ENCODE measurements at places on chromosomes 2 and 18. TPM values are rescaled to one million over a fixed set of nuclear protein-coding genes. Genes with fewer than 3 reads are reported as not detected.
A peak's percentile ranks its signal among the peaks of the same experiment; 100 is the strongest.

GRCh38 chr2:43743706-43744105, 30.1 kb upstream of the DYNC2LI1 start:
- no peak for DNase-seq

- no peak for DNase-seq
These were observed 627.6 kb upstream of the PKDCC start for GRCh38 chr2:41420219-41420618.

GRCh38 chr2:217360781-217361482, 501.1 kb upstream of the TNP1 start:
- peak; percentile 34 for DNase-seq

DNA sequence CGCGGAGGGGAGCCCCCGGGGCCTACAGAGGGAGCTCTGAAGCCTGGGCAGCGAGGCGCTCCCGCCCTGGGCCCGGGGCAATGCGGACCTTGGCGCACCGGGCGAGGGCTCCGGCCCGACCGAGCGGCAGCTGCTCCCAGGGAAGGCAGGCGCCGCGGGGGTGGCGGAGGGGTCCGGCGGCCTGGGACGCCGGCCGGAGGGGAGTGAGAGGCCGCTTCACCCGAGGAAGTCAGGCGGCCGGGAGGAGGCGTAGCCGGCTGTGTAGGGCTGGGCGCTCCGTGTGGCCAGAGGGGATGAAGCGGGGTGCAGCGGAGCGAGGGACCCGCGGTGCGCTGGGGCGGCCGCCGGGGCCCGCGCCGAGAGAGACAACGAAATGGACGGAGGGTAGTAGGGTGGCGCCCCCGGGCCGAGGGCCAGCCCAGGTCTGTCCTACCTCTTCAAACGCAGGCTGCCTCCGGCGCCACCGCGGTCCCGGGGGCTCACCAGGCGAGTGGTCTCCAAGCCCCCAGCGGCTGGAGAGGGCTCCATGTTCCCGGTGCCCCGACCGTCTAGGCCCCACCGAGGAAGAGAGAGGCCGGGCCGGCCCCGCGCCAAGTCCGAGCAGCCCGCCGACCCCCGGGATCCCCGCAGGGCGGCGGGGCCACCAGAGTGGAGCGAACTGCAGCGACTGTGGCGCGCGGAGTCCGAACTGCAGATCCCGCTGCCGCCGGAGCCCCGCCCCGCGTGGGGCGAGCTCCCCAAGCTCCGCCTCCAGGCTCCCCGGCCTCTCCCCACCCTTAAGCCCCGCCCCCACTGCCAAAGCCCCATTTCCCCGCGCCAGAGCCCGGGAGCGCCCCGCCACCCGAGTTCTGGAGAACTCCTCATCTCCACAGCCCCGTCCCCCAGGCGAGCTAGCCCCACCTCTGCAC, at the start of gene SLC30A3:
TSS of gene SLC30A3 (minus strand) at position 669 of the 908 bp plus-strand sequence. CDS start at position 528, 141 bp downstream.
- no peak for DNase-seq

DNA sequence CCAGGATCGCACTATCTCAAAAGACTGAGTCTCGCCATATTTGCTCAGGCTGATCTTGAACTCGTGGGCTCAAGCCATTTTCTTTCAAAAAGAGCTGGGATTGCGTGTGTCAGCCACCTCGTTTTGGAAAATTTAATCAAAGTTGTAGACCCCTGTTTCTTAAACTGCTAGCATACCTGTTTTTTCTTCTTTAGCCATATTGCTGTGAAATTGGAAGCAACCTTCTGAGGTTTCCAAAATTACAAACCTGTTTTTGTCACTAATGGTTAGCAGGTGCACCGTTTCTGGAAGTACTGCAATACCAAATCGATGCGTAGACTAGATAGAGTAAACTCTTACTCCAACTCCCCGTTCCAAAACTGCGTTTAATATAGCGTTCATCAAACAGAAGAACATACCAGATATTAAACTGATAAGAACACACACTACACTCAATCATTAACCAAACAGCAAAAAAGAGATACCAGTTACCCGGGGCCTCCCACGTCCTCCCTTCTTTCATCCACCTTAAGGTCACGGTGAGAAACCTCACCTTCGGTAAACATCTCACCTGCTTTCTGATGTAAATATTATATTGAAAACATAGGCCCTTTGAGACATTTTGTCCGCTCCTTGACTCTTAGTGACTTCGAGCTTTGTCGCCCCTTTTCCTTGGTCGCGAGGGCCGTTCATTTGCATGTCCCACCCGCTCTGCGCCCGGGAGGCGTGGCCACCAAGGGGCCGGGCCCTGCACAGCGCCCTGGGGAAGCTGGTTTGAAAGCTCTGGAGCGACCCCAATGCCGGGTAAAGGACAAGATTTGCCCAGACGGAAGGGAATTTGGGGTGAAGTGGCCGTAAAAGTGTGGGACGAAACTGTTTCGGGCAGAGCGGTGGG, at the start of gene RNU2-63P:
TSS of gene RNU2-63P (minus strand) at position 462 of the 874 bp plus-strand sequence.
- peak; percentile 74 for DNase-seq

The MARCHF4 gene
- 17.2 TPM for total RNA-seq

The C2orf69 gene
- total RNA-seq: 13.0 TPM

The UBXN2A gene
- total RNA-seq: 13.9 TPM

Measured in kidney epithelial cell (primary cell).